ENCODE measurements at places on chromosomes 1 and 21. TPM values are rescaled to one million over a fixed set of nuclear protein-coding genes. Genes with fewer than 3 reads are reported as not detected.

- H3K27me3 ChIP-seq = no peaks in the 10 kb centered on the region
- no peak overlapping the region for H3K4me3 ChIP-seq
- H3K4me1 ChIP-seq = no peaks in the 10 kb centered on the region
- no peak for DNase-seq
Measured at GRCh38 chr1:93631626-93632365, 49.8 kb downstream of the BCAR3 start.

DNA sequence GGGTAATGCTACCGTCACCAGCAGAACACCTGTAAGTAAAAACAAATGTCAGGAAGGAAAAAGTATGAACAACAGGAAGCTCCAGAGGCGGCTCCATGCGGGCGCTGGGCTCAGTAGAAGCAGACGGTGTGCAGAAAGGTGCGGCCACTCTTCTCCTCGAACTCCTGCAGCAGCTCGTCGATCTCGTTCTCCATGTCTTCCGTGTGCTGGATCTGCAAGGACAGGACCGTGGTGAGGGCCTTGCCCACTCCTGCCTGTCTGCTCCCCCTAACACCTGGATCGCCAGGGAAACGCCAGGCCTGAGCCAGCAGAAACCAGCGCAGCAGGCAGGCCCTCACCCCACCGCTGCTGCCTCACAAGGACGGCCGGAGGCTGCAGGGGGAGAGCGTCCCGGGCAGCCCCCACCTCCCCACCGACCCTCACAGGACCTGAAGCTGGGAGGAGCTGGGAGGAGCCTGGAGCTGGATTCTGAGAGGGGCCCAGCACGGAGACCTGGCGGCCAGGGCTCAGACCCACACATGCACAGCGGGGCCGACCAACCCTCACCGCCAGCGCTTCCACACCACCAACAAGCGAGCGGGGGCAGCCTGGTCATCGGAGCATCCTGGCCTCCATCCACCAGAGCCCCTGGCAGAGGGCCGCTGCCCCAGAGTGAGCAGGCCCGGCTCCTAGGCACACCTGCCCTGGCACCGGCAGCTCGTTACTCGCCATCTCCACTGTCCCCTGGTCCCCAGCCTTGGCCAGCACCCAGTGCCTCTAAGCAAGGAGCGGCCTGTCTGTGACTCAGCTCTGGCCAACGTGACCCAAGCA, 1.7 kb upstream of the TMEM240 start:
- no peaks in the 10 kb centered on the region for H3K4me1 ChIP-seq
- H3K27me3 ChIP-seq = no peaks in the 10 kb centered on the region
- H3K36me3 ChIP-seq = no peaks in the 10 kb centered on the region
- H3K27ac ChIP-seq = no peak overlapping the region
- no peak for DNase-seq

DNA sequence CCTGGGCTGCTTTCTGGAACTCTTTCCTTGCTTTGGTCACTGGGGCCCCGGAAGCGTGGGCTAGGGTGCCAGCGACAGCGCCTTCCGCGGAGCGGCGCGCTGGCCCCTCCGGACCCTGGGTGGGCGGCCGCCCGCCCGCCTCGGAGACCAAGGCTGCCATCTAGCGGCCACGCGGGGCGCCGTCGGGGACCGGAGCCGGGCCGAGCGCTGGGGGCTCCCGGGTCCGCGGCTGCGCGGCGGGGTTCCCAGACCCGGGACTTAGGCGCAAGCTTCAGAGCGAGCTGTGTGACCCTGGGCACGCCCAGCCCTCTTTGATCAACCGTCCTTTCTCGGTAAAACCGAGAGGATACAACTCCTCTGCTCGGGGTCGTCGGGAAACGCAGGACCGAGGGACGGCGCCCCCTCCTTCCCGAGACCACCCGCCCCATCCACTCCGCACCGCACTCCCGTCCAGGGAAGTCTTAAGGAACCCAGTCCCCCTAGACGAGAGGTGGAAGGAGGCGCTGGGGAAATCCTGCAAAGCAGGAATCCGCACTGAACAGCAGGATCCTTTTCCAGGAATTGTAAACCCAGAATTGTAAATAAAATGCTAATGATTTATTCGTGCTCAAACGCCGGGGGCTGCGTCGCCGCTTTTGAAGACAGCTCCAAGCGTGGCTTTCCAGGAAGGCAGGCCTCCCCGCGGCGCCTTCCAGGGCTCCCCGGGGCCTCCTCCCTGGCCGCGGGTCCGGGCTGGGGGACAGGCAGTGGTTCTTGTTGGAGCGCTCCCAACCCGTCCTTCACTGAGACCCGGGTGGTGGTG, 41.2 kb downstream of the RRAGC start:
- no peaks in the 10 kb centered on the region for H3K36me3 ChIP-seq
- peaks cover 8% of the 10 kb centered on the region for H3K27me3 ChIP-seq
- H3K27ac ChIP-seq = no peak overlapping the region
- no peak for DNase-seq

- DNase-seq = peak; percentile 56
- H3K27ac ChIP-seq = no peak overlapping the region
- no peaks in the 10 kb centered on the region for H3K36me3 ChIP-seq
- H3K4me3 ChIP-seq = no peak overlapping the region
Measured at GRCh38 chr1:17125756-17126237, 6.5 kb upstream of the PADI2 start.

GRCh38 chr1:92367496-92367895, 68.6 kb downstream of the RPAP2 start:
- DNase-seq = no peak
- no peak overlapping the region for H3K4me3 ChIP-seq
- peaks cover 5% of the 10 kb centered on the region for H3K4me1 ChIP-seq
- no peaks in the 10 kb centered on the region for H3K36me3 ChIP-seq
- H3K27me3 ChIP-seq = no peaks in the 10 kb centered on the region

- H3K4me1 ChIP-seq = no peaks in the 10 kb centered on the region
- DNase-seq = peak; percentile 38
- H3K4me3 ChIP-seq = no peak overlapping the region
- no peak overlapping the region for H3K27ac ChIP-seq
- no peaks in the 10 kb centered on the region for H3K36me3 ChIP-seq
Measured at GRCh38 chr1:44237721-44238457, 24.6 kb downstream of the DMAP1 start.

Gene TM2D1
- total RNA-seq = 55.9 TPM

Gene CACNA1S
- not detected for total RNA-seq

Gene TSSK3
- total RNA-seq = 1.4 TPM

Gene ITSN1
- 2.9 TPM for total RNA-seq

Gene SAMD13
- total RNA-seq = 0.51 TPM

Gene CALML6
- total RNA-seq = 1.2 TPM

Gene DUSP23
- total RNA-seq = 11.2 TPM

Gene ADGRL2
- total RNA-seq = not detected

Gene TFB2M
- 10.8 TPM for total RNA-seq

Gene SERINC2
- total RNA-seq = 0.22 TPM
